ENCODE measurements at places on chromosomes 6 and 20.
A peak's percentile ranks its signal among the peaks of the same experiment; 100 is the strongest.

DNA sequence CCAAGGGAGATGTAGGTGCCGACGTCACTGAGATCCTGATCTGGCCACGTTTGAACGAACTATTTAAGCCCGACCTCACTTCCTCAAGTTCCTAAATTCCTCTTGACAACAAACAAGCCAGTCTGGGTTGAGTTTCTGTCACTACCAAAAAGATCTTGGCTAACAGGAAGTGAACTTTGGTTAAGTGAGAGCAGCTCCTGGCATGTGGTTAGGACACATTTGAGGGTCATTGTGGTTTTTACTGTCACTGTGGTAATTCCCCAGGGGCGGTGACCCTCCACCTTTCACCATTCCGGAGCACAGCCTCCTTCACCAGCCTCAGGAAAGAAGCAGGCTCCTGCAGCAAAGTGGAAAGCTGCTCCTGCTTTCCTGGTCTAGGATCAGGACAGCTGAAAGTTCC, 43.1 kb upstream of the ZNF831 start:
- H3K27me3 ChIP-seq, result no peaks in the 10 kb centered on the region
- peaks cover 17% of the 10 kb centered on the region for H3K36me3 ChIP-seq
- peak overlapping the region; percentile 99 for H3K27ac ChIP-seq
- H3K4me3 ChIP-seq, result peak overlapping the region; percentile 82
- H3K4me1 ChIP-seq, result peaks cover 72% of the 10 kb centered on the region
- DNase-seq, result no peak

GRCh38 chr6:137357263-137357947, 136.8 kb downstream of the OLIG3 start:
- H3K36me3 ChIP-seq, result peaks cover 2% of the 10 kb centered on the region
- no peak overlapping the region for H3K27ac ChIP-seq
- peaks cover 28% of the 10 kb centered on the region for H3K4me1 ChIP-seq
- H3K27me3 ChIP-seq, result no peaks in the 10 kb centered on the region

DNA sequence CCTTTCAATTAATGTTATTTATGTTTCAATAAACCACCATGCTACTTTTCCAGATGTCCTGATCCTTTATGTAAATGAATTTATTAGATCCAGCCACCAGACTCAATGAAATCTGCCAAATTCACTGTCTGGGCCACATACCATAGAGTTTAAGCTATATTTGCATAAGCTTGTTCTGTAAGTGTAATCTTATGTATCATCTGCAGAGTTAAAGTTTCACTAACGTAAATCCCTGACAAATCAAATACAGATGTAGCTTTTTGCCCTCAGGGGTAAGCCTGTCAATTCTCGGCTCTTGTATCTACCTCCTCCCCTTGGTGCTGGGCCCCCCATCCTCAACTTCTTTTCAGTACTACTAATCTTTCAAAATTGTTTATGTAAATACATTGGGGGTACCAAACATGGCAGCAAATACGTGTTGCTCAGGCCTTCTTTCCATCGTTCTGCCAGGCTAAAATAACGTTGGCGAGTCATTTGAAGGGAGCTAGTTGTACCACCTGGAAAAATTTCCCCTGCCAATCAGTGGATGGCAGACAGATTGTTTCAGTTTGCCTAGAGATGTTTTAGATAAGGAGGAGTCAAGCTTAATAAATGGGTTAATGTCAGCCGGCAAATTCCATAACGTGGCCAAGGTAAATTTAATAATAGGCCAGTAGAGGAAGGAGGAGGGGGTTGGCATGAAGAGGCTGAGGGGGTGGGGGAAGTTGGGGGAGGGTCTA, 79.6 kb downstream of the RPS12 start:
- no peak overlapping the region for H3K4me3 ChIP-seq
- no peaks in the 10 kb centered on the region for H3K36me3 ChIP-seq
- DNase-seq, result no peak
- no peak overlapping the region for H3K27ac ChIP-seq

DNA sequence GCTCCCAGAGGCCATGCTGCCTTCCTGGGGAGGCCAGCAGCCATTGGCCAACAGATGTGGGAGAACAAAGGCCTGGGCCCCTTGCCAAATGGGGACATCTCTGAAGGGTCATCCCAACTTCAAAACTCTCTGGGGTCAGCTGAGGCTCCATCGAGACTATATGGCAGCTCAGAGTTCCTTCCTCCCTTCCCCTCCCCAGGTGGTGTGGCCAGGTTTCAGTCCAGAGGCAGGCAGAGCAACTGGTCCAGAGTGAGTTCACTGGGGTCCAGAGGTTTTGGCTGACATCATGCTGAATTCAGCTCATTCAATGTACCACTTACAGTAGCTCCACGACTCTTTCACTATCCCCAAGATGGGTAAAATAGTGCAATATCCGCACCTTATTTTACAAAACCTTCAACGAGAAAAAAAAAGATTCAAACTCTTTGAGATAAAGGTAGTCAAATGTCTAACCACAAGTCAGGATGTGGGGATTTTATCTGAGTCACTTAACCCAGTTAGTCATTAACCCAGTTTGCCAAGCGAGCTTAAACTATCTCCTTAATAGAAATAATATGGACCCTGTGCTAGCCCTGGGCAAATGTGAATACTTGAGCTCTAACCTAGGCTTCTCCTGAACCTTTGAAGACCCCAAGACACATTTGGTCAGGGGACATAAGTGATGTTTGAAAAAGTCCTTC, 108.4 kb upstream of the PLEKHG1 start:
- H3K36me3 ChIP-seq, result peaks cover 3% of the 10 kb centered on the region
- H3K4me1 ChIP-seq, result peaks cover 18% of the 10 kb centered on the region
- peak overlapping the region; percentile 45 for H3K4me3 ChIP-seq
- no peak overlapping the region for H3K27ac ChIP-seq
- H3K27me3 ChIP-seq, result peaks cover 10% of the 10 kb centered on the region

DNA sequence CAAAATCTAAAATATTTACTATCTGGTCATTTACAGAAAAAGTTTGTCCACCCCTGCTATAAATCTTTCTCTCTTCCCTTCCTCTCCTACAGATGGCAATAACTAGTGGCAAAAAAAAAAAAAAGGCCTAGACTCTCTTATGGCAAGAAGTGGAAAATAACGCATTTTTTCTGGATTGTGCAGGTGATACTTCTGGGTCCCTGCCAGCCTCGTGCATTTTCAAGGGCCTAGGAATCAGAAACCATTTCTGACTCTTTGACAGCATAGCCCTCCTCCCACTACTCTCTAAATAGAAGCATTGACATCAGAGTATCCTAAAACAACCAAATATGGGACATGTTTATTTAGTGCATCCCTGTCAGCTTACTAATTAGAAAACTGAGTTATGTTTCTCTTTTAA, 251.0 kb downstream of the KHDC1L start:
- H3K4me1 ChIP-seq, result no peaks in the 10 kb centered on the region
- H3K4me3 ChIP-seq, result no peak overlapping the region
- no peak overlapping the region for H3K27ac ChIP-seq
- no peak for DNase-seq

DNA sequence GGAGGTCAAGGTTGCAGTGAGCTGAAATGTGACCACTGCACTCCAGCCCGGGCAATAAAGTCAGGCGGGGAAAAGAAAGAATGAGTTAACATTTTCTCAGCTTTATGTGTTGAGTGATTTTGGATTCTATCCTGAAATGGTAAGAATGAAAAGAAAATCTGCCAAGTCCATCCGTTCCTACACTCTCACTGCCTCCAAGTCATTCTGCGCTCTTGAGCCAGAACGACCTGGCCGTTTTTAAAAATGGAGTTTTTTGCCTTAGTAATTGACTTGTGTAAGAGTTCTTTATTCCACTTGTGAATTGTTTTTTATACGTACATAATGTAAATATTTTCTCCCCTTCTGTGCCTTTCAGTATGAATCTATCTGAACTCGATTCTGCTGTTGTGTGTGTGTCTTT, 28.7 kb downstream of the DNAJC5 start:
- peaks cover 28% of the 10 kb centered on the region for H3K36me3 ChIP-seq
- no peaks in the 10 kb centered on the region for H3K27me3 ChIP-seq
- no peak overlapping the region for H3K27ac ChIP-seq
- no peak overlapping the region for H3K4me3 ChIP-seq
- no peak for DNase-seq
- peaks cover 19% of the 10 kb centered on the region for H3K4me1 ChIP-seq

DNA sequence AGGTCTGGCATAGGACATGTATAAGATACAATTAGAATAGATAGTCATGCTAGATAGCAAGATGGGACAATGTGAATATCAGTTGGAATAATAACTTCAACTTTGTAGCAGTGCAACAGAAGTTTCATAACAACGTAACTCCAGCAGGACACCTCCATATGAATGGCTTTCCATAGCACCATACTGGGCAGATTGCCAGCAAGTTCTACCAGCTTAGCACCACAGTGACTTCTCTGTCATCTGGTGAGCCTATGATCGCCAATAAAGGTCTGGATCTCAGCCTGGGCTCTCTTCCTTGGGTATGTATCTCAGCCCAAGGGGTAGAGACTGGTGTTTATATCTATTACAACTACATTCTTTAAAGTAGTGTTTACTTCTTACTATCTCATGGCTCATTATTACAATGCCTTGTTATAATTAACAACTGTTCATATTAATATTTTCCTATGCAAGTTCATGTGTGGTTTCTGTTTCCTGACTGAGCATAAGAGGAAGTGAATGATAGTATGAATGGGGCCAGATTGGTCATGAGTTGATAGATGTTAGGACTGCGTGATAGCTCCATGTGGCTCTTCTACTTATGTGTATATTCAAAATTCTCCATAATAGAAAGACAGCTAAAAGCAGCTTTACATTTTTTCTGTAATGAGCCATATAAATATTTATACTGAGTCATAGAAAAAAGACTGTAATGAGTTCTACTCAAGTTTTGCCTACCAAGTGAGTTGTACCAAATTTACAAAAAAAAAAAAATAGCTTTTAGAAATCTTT, 22.9 kb downstream of the HTR1B start:
- no peak overlapping the region for H3K27ac ChIP-seq
- DNase-seq, result no peak
- H3K36me3 ChIP-seq, result no peaks in the 10 kb centered on the region
- no peaks in the 10 kb centered on the region for H3K27me3 ChIP-seq
- no peaks in the 10 kb centered on the region for H3K4me1 ChIP-seq
- H3K4me3 ChIP-seq, result no peak overlapping the region
